Stimulated activated CD4-positive, alpha-beta T cell treated with anti-CD3 and anti-CD28 coated beads, Interleukin-4, amount 100 ng/mL, for 24 hours (primary cell): ENCODE measurements at places on chromosomes 5 and 9.

DNA sequence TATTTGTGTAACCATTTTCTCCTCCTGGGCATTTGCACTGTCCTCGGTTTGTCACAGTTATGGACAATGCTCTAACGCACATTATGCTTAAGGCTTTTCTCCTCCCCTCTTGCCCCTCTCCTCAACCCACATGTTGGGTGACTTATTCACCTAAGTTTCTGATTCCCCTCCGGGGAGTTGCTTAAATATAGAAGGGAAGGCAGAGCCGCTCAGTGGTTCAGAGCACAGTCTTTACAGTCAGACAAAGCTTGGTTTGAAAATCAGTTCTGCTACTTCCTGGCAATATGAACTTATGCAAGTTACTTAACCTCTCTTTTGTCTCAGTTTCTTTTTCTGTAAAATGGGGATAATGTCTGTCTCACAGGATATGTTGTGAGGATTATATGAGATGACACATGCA is 41.2 kb upstream of the SPRY4 start:
- no peak for DNase-seq

GRCh38 chr5:175842951-175843793 is 28.2 kb upstream of the CPLX2 start:
- DNase-seq: no peak

DNA sequence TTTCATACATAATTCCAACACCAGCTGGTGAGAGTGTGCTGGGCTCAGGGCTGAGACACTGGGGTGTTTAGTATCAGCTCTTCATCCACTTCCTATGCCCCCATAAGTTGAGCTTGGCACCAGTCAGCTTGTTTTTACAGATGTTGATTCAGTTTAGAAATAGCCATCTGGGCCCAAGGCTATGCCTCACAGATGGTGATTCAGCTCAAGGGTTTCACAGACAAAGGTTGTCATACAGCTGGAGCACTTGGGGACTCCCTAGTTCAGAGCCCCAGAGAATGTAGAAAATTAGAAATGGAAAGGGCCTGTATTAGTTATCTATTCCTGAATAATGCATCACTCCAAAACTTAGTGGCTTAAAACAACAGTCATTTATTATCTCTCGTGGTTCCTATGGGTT is 10.3 kb upstream of the CRHBP start:
- DNase-seq: no peak

GRCh38 chr5:176530983-176531901 is 6.0 kb downstream of the RNF44 start:
- DNase-seq: peak; percentile 30

DNA sequence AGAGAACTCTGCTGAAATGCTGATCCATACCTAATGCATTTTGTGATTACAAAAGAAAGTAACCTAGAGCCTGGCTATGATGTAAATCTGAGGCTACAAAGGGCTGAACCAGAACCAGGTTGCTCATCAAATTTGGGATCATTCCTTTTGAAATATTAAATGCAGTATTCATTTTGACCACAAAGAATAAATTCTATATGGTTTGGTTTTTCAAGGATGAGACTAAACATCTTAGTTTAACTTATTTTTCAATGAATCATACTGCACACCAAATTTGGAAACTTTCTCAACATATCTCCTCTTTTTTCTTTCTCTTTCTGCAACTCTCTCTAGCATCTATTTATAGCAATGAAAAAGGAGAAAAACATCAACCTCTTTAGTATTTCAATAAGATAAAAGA is 46.5 kb downstream of the CEMIP2 start:
- no peak for DNase-seq

- DNase-seq: no peak
Observed at GRCh38 chr9:134525841-134526583, 115.6 kb upstream of the COL5A1 start.

DNA sequence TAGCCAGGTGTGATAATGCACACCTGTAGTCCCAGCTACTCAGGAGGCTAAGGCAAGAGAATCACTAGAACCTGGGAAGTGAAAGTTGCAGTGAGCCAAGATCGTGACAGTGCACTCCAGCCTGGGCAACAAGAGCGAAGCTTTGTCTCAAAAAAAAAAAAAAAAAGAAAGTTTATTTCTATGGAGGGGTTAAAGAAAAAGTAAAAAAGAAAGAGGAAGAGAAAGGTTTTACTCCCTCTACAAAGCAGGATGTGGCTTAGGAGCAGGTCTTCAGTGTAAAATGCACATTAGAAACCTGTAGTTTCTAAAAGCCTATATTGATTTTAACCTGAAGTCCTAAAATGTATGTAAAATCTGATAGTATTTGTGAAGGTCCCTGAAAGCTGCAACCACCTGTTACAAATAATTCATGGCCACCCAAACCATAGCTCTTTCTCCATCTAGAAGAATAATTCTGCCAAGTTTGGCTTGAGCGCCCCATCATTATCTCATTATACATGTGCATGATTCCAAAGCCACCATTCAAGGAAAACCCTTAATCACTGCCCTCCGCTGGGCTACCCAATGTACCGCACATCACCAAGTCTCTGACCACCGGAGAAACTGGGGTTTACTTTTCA is 3.4 kb downstream of the FNBP1 start:
- DNase-seq: no peak

DNA sequence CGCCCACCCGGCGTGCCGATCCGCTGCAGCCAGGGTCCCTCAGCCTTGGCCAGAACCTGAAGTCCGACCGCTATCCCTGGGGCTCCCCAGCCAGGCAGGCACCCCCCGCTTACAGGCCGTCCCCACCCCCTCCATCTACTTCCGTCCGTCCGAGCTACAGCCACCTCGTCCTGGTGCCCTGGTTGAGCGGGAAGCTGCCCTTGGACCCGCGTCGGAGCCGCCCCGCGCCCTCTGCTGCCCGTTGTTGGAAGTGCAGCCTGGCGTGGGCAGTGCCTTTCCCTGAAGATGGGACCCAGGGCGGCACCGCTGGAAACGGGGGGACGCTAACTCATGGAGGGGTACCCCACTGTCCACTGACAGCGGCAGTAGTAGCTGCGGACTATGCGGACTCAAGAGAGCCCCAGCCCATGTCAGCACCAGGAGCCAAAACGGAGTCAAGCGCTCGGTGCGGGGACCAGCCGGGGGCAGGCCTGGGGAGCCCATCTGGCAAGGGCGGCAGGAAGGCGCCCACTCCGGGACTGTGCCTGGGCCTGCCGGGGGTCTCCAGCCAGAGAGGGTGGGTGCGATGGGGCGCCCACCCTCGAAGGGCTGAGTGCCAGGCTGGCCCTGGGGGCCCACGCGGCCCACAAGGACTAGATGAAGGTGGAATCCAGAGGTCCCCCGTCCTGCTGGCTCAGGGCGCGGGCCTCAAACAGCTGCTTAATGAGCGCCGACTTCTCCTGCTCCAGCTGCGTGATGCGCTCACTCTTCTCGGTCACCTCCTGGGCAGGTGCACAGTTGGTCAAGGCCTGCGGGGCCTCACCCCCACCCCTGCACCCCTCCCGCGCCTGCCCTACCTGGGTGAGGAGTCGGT is 6.1 kb downstream of the SAPCD2 start:
- peak; percentile 69 for DNase-seq
